ENCODE measurements at places on chromosomes 1 and 21.

GRCh38 chr21:35319684-35320283 is 270.7 kb upstream of the RUNX1 start:
- DNase-seq = no peak

DNA sequence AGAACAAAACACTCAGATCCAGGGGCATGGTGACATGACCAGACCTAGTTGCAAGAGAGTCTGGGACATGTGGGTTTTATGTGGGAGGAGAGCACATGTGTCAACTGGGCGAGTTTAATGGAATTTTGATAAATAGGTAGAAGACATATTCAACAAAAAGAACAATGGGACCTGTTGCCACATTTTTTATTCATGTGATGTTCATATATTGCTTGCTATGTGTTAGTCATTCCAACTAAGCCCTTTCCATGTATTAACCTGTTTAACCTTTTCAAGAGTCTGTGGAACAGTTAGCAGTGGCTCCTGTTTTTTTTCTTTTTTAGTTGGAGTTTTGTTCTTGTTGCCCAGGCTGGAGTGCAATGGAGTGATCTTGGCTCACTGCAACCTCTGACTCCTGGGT is 30.1 kb upstream of the CSF3R start:
- DNase-seq = no peak

- DNase-seq = no peak
These were observed 78.8 kb upstream of the NR5A2 start for GRCh38 chr1:199948587-199949280.

GRCh38 chr1:154698320-154699096 is 90.5 kb upstream of the ADAR start:
- no peak for DNase-seq

DNA sequence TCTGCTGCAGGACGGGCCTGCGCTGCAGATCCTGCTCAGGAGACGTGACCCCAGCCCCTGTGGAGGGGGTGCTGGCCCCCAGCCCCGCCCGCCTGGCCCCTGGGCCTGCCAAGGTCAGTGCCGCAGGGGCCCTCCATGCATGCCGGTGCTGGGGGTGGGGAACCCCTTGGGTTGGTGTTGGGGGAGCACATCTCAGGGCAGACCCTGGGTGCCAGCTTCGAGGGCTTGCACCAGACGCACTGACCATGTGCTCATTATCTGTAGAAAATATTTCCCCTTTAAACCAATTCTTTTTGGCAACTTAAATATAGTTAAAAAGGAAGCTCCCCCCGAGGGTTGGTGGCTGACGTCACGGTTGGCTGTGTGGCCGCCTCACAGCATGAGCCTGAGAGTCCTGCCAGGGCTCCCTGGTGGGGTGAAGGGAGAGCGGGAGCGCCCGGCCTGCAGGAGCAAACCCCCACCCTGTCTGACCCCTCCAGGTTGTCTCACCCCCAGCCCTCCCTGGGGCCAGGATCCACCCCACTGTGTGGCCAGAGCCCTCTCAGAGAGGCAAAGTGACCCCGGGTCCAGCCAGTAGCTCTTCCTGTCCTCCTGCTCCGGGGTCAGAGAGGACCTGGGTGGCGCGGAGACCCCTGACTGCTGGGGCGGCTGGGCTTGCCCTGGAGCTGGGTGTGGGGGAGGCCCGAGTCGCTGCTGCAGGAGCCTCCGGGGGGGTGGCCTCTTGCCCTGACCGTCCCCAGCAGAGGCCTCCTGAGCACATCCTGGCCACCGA is 5.3 kb upstream of the PFKL start:
- no peak for DNase-seq
